CD4-positive, alpha-beta T cell treated with Interleukin-6 at 100 ng/mL for 8 hours (primary cell): ENCODE measurements at places on chromosomes 16 and 17.

- DNase-seq = no peak
Observed at GRCh38 chr16:27859020-27859419, 204.5 kb downstream of the GSG1L start.

DNA sequence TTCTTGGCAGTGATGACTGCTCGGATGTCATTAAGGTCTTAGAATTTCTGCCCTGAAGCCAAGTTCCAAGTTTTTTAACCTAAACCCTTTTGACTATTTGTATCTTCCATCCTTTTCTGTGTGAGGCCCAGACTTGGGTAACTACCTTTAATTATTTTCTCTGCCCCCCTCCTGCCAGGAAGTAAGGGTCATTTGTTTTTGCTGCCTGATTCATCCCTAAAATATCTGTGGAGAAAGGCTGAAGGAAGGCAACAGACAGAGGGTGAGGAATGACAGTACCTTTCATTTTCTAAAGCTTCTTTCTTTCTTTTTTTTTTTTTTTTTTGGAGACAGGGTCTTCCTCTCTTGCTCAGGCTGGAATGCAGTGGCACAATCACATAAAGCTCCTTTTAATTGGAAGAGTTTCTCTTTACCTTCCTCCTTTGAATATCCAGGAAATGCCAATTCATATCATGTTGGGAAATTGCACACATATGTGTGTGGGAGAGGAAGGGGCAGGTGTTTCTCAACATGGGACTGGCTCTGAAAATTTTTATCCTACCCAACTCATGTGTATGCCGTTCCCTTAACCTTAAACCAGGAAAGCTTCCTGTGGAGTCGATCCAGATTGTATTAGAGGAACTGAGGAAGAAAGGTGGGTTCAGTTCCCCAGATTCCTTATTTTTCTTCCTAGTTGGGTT, 957 bp downstream of the VPS25 start:
- DNase-seq = no peak

DNA sequence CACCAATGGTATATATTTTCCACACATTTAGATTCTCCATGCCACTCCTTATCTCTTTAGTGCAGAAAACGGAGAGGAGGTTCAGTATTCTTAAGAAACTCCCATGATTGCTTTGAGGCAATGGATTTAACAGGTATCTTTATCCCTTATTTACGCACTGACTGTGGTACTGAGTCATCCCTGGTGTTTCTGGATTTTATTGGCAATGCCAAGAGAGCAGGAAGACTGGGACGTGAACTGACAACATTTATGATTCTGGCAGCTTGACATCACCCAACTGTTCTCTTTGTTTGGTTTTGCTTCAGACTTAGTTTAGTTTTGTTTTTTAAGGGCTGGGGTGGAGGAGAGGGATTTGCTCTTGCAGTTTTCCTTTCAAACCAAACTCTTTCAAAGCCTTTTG, 131.4 kb downstream of the WWOX start:
- DNase-seq = no peak

DNA sequence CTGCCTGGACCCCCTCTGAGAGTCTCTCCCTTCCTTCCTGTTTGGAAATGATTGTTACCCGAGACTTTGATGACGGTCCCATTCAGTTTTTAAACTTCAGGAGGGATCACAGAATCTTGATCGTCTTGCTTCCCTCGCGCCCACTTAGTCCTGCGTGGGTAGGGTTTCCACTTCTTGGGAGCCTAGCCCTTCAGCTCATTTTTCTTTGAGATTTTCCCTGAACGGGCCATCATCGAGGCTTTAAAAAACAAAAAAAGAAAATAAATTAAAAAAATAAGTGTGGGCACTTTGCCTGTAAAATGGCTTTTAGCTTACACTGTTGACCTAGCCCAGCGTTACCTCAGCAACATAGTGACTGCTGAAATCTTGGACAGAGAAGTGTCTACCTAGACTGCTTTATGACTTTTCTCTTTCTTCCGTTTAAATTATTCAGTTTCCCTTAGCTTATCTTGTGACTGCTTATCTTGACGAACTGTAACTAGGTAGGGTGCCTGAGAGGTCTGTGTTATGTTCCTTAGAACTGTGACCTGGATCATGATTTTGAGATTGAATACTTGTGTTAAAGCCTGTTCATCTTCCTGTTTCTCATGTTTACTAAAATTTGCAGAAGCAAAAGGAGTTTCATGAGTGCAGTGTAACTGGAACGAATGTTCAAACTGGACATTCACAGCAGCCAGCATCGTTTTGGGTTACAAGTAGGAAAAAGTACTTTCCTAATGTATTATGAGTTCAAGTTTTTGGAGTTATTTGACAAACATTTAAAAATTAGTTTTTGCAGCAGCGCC, 874 bp downstream of the WWP2 start:
- no peak for DNase-seq

GRCh38 chr16:67459861-67460150, 21.2 kb downstream of the ATP6V0D1 start:
- DNase-seq = no peak

DNA sequence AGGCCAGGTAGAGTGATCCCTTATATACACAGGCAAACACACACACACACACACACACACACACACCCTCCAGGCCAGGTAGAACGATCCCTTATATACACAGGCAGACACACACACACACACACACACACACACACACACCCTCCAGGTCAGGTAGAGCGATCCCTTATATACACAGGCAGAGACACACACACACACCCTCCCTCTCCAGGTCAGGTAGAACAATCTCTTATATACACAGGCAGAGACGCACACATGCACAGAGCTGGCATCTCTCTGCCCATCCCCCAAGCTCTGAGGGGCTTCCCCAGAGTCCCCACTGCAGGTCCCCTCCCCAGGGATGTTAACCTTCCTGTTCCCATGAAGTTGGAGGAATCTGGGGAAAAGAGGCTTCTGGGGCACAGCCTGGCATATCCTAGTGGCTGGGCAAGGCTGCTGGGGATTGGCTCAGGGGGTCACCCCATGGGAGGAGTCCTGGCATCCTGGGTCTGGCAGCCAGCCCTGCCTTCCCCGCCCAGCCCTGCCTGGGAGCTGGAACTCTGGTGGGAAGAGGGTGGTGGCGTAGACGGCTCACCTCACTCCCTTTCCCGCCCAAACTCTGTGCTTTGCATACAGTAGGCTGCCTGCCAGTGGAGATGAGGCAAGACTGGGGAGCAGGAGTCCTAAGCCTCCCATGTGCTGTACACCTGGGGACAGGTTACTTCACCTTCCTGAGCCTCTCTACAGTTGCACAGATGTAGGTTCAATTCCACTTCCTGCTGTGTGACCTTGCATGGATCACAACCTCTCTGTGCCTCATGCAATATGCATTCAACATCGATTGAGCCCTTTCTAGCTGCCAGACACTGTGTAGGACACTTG, 41.8 kb downstream of the TEKT5 start:
- DNase-seq = no peak

DNA sequence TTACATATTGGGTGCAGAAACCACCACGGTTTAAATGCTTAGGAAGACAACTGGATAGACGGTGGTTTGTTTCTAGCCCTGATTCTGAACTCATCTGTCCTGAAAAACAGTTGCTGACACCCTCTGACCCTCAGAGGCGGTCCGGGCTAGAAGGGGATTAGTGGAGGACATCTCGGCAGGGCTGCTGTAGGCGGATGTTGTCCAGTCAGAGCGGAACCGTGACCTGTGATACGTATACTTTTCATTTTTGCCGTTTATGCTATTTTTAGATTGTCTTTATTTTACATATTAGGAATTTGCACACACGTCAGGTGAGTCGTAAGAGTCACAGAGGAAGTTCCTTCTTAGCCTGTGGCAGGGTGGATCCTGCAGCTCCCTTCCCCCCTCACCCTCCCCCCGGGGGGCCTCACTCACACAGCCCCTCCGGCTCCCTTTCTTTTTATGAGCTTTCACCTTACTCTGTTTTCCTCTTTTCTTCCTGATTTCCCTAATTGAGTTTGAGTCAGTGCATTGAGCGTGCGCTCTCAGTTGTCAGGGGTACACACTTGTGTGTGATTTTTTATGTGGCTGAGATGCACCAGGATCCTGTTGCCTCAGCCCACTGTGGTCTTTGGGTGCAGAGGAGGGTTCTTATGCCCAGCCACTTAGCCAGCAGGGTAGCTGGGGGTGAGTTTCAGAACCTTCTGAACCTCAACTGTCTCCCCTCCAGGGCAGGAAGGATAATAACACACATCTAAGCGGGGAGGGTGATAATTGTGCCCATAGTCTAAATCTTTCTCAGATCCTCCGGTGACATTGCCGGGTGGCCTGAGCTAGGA, 211.1 kb upstream of the CHMP6 start:
- DNase-seq = peak; percentile 44

DNA sequence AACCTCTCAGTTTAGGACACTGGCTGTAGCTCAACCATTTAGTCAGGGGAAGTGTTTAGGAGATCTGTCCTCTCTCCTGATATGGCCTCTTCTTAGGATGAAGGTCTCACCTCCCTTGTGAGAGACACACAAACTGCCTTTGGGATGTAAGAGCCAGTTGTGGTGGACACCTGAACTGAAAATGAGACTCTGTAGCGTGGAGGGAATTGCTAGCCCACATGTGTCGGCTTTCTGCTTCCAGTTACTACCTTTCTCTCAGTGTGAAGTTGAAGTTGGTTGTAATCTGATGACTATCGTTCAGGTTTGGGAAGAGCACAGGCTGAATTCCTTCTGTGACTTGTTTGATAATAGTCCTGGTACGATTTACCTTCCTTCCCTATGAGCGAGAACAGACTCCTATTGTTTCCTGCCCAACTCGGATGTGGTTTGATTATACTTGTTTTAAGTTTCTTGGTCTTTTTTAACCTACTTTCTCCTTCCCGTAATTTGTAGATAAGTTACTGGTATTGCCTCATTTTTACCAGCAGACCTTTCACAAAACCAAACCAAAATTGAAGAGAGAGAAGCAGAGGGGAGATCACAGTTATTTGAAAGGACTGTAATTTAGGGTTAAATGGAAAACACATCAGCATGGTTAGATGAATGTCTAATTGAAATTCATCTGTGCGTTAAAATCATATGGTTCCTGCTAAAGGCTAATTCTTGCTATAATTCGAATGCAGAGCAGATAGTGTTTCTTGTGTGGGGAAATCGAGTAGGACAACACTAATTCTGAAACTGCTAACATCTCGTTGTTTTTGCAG, 43.2 kb downstream of the CLEC16A start:
- DNase-seq = peak; percentile 47

GRCh38 chr16:27321013-27321915, 7.5 kb downstream of the IL4R start:
- no peak for DNase-seq

DNA sequence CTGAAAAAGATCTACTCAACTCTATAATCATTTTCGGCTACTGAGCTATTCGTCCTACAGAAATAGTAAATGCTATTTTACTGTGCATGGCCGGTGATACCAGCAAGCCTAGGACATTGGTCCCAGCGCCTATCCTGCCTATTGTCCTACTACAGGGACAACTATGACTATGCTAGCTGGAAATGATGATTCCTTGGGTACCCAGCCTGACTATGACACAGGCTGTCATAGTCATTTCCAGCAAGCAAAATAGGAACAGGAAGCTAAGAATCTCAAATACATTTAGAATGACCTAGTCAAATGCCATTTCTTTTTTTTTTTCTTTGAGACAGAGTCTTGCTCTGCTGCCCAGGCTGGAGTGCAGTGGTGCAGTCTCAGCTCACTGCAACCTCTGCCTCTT, 33.7 kb upstream of the HSBP1 start:
- DNase-seq = no peak

DNA sequence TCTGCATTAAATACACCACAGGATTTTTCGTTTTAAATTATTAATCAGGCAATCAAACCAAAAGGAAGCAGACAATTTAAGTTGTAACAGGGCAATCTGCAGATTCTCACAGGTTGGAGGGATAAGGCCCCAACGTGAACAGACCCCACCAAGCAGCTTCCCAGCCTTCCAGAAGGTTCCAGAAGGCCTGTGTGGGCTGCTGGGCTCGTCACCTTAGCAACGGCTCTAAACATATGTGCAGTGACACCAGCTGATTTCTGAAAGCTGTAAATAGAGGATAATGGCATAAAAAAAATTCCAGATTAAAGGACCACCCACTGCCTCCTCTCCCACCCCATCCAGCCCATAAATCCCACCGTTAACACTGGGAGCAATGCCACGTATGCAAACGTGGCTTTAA, 123.8 kb downstream of the ZNF778 start:
- DNase-seq = no peak

DNA sequence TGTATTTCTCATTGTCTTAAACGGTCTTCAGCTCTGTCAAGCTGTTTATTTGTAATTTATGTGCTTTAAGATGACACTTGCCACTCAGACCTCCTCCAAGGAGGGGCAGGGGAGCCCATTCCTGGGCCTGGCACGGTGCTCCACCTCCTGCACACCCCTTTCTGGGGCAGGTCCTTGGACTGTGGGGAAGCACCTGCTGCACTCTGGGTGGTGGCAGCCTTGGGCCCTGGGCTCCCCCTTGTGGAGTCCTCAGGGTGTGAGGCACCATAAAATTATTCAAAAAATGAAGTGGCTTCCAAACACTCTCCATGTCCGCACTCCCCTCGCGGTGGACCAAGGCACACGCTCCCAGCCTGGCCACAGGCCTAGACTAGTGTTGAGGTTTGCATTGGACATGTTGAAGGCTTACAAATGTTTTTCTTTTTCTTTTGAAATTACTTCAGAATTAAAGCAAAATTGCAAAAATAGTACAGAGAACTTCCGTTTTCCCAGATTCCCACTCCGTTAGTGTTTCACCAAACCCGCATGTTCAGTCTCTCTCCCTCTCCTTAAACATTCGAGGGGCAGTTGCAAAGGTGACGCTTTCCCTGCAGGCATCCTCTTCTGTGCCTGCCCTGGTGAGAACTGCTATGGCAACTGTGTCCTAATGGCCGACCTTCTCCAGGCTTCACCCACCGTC, 32.4 kb downstream of the FOXK2 start:
- peak; percentile 75 for DNase-seq

DNA sequence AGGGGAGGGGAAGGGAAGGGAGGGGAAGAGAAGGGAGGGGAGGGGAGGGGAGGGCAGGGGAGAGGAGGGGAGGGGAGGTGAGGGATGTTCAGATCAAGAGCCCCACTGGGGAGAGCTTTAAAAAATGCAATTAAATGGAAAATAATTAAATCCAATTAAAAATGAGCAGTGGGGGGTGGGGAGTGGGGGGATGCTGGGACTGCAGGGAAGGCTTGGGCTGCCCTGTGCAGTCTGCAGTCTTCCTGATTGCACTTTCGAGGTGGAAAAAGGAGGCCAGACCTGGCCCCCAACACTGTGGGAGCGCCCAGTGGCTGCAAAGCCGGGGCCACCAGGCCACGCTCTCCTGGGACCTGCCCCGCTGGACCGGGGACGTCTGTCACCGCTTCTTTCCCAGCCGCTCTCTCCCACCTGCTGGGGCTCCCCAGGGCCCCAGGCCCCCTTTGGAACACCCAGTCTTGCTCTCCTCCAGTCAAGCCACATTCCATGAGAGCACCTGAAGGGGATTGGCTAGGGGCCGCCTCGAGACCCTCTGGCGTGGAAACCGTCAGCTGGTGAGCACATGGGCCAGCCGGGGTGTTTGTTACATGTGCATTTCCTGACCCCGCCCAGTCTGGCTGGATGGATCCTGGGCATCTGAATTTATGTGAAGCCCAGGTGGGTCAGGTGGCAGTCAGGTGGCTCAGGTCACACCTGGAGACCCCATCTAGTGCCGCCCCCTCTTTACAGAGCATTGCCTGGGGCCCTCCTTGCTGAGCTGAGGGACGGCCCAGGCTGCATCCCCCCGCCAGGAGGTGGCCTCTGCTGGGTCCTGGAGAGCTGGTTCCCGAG, 37.6 kb upstream of the CBFA2T3 start:
- no peak for DNase-seq

- DNase-seq = no peak
Observed at GRCh38 chr17:48551596-48552465, 6.9 kb upstream of the HOXB2 start.
